Cerebellar cortex (tissue), 1 donor: ENCODE measurements at places on chromosomes 2 and 18.
A peak's percentile ranks its signal among the peaks of the same experiment; 100 is the strongest.

DNA sequence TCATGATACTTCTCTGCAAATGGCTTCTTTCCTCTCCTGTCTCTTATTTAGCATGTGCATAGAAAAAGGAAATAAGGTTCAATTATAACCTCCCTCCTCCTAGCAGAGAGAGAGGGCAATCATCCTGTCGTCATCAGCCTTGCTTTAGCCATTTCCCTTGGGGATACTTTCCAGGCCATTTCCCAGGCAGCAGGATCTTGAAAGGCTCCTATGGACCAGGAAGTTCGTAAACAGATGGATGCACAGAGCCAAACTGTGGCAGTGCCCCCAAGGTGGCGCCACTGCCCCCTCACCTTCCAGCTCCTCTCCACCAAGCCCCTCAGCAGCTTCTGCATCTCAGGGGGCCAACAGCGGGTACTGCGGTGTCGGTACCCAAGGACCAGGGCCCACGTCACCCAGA, 157.4 kb downstream of the DTNA start:
- peak; percentile 5 for DNase-seq

DNA sequence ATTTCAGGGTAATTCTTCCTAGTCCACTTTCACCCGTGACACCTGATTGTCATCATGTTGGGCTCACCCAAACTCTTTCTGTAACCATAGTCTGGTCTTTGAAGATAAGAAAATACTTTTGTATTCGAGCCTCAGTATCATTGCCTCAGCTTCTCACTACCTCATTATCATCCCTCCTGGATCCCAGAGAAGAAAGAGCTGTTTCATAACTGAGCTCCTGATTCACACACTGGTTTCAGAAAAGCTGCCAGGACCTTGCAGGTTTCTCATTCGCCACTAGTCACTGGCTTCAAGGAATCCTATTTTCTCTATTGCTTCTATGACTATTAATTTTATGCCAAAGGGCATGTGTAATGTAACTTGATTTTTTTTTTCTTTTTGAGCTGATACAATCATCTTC, 2.9 kb upstream of the CRIM1 start:
- DNase-seq, result peak; percentile 55

DNA sequence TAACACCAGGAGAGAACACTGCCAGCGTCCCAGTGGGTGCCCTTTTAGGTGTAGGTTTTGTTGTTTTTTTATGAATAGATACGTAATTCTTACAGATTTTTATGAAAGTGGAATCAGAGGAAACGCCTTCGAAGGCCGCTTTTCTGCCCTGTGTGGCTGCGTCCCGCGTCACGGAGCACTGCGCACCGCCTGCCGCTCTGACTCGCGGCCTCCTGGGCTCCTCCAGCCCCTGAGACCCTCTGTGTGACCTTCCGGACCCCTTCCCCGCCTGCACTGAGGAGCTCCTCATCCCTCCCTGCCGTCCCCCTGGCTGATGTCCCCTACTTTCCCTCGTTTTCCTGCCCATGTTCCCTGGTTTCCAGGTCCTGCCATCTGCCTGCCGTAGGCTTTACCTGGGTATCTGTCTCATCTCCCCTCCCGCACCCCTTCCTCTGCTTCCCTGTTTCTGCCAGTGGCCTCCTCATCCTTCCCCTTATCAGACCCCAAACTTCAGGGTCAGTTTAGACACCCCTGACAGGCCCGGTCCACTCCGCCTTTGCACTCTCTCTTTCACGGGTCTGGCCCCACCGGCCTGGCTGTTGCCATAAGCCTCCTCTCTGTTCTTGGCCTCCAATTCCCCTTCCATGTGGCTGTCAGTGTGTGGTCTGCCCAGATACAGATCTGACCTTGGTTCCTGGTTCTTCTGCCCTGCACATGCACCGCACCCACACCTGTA, 32.7 kb downstream of the PDIA6 start:
- no peak for DNase-seq

GRCh38 chr2:238846628-238847418, 1.1 kb upstream of the TWIST2 start:
- no peak for DNase-seq

- no peak for DNase-seq
Measured at GRCh38 chr2:37746883-37747282, 75.4 kb upstream of the CDC42EP3 start.

DNA sequence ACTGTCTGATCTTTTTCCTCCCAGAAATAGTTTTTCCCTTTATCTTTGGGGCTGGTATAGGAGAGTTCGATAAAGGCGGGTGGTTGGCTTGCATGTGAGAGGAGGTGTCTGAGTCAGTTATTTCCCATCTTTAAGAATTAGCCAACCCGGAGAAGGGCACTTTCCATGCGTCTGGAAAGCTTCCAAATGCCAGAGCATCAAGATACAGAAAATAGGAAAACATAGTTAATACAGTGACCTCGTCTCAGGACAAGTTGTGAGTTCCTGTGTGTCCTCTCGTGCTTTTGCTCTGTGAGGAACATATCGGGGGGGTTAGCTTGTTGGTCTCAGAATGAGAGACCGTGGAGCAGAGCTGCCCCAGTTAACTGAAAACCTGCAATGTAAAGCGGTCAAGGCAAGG, 18.7 kb upstream of the PUM2 start:
- no peak for DNase-seq

DNA sequence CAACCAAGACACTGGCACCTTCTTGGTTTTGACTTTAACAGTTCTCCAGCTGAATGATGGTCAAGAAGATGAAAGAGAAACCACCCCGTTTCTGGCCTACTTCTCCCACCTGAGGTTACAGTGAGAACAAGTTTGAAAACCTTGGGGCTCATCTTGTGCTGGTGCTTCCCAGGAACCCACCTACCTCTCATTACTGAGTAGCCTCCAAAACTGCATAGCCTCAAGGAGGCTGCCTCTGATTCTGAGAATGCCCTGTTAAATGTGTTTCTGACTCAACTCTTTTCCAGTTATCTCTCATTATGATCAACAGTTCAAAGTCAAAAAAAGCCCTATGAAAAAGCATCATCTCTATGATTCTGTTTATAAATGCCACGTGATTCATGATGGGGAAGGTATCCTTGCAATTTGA, 121.9 kb downstream of the CACNB4 start:
- no peak for DNase-seq

DNA sequence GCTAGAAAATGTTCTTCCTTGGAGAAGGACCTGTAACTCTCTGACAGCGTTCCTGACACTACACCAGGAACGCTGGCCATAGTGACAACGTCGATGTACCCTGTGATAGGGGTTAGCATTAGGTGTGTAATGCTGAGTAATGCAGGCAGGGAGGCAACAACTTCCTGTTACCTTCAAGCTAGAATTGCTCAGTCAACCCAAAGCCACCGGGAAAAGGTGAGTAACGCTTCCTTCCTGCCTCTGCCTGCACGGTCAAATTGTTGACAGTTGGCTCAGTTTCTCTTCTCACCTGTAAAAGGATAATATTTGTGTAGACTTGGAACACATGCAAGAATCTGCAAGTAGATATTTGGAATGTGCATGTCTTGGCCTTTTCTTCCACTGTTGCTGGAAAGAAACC, 12.7 kb downstream of the FAM110C start:
- DNase-seq, result no peak

DNA sequence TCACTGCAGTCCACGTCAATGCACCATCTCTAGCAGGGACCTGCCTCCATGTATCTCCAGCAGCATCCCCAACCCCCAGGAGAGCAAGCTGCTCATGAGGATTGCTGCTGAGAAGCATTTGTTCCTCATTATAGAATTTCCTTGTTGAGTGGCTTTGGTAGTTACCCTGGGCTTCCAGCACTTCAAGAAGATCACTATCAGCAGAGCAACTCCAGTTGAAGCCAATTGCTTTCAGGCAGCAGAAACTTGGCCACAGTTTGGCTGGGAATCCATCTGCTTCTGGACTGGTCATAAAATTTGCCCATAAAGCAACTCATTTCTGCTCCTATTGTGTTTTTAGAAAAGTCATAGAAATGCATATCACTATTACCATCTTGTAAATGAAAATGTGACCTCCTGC, 17.4 kb downstream of the TRPM8 start:
- no peak for DNase-seq

- no peak for DNase-seq
Measured at GRCh38 chr2:178530131-178530530, 49.9 kb downstream of the PLEKHA3 start.

GRCh38 chr18:37847544-37847943, 281.9 kb upstream of the CELF4 start:
- no peak for DNase-seq

- DNase-seq, result no peak
Measured at GRCh38 chr2:584863-585823, 92.1 kb downstream of the TMEM18 start.

DNA sequence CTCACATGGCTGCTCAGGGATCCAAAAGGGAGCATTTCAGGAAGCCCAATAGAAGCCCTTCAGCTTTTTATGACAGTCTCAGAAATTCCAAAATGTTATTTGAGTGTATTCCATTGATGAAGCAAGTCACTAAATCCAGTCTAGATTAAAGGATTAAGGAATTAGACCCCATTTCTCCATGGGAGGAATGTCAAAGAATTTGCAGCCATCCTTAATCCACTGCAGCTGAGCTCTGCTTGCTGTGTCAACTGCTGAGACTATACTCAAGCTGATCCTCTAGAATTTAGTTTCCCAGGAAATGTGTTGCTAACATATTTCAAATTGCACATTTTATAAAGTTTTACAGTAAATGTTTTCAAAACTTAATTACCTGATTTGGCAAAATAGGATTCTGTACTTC, 28.4 kb upstream of the C2orf69 start:
- no peak for DNase-seq

- DNase-seq, result no peak
Measured at GRCh38 chr18:57619876-57620275, 1.8 kb downstream of the NARS1 start.

DNA sequence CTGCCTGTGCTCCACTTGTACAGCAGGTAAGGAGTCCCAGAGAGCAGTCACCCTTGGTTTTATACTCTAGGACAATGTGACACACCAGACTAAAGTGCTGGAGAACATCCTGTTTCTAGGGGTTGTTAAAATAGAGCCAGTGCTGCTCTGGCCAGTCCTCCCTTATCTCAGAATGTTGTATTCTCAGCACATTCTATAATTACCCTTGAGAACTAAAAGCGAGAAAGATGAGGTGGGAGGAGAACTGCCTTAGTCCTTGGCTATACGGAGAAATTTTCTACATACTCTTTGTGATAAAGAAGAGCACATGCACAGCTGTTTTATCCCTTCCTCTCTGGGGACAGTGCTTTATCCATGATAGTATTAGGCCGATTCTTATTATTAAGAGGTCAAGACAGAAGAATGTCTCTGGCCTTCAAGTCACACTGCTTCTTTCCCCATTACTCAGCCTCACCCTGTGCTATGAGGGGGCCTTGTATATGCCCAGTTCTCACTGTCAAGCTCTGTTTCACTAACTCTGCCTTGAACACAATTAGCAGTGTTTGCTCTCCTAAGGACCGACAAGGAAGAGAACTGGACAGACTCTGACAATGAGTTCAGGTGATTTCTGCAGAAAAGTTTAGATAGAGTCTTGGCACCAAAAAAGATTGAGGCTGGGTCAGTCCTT, 385.8 kb downstream of the TRIB2 start:
- no peak for DNase-seq

DNA sequence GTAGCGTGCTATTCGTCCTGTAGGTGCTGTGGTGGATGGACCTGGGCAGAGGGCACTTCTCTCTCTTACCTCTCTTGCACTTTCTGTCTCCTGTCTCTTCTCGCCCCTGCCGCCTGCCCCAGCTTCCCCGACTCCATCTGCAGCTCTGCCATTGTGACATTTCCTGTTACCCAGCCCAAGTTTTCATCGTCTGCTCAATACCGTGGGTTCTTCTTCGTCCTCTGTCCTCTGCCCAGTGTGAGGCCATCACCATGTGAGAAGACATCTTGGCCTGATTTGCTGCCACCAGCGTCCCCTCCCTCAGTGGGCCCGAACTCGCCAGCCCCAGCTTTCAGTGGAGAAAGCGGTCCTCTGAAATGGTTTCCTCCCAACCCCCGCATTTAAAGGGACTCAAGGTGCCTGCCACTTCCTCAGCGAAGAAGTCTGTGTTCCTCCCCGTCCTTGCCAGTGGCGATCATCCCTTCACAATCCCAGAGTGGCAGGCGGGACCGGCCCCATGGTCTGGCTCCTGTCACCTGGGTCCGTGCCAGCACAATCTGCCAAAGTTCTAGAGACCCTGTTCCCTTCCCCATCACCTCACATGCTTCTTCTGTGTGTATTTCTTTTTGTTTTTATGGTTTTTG, 18.0 kb downstream of the TGOLN2 start:
- no peak for DNase-seq

GRCh38 chr2:177535958-177536504, 143.5 kb downstream of the AGPS start:
- no peak for DNase-seq

GRCh38 chr2:237348281-237348865, 65.6 kb downstream of the COL6A3 start:
- DNase-seq, result no peak

DNA sequence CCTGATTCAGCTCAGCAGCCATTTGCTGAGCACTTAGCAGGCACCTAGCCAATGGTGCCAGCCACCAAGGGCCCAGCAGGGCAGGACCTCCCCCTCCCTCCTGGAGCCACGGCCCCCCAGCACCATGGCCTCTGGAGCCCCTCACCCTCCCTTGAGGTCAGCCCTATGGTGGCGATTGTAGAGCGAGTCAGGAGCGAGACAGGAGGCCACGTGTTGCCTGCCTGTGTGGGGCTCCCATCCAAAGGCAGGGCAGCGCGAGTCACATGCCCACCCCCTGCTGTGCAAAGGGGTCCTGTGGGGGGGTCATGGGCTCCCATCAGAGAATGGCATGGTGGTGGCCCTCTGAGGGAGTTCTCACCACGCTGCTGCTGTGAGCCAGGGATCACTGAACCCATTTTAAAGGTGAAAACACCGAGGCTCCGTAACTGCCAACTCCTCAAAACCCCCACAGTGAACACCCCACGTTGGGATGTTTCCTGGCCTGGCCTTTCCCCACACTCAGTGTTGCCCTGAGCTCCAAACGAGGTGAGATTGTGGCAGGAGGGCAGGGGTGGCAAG, 35.6 kb downstream of the RAMP1 start:
- DNase-seq, result no peak

- DNase-seq, result peak; percentile 87
Measured at GRCh38 chr2:96951125-96951654, 35.2 kb downstream of the FAM178B start.

DNA sequence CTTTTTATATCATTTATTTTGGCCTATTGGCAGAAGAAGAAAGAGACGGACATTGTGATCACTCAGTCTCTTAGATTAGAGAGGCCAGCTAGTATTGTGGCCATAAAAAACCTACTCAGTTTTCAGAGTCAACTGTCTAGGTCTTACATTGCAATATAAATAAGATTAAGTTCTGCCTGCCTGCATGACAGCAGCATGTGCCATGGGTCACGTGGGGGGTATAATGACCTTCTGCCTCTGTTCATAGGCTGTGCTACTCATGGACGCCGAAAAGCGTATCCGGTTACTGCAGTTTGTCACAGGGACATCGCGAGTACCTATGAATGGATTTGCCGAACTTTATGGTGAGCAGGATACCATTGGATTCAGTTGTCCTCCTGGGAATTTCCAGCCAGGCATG, 238.5 kb downstream of the ALPK2 start:
- DNase-seq, result no peak

- DNase-seq, result no peak
Measured at GRCh38 chr2:1544478-1545069, 131.3 kb downstream of the TPO start.
